ENCODE measurements at places on chromosomes 4 and X.

GRCh38 chr4:55378617-55379467 is 16.9 kb upstream of the TMEM165 start:
- DNase-seq, result no peak

DNA sequence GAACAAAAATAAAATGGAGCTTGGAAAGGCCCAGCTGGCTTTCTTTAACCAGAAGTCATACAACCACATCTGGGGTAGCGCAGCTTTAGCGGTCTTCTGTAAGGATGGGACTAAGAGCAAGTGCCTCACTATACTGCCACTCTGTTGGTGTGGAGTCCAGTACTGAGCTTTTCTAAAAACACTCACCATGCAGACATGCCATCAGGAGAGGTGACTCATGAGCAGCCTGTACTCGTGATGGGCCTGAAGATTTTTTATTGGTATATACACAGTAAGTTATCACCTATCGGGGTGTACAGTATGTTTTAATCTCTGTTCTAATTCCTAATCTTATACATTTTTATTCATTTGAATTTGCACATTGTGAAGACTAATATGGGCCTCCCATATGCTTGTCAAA is 9.6 kb downstream of the PPP3CA start:
- DNase-seq, result no peak

DNA sequence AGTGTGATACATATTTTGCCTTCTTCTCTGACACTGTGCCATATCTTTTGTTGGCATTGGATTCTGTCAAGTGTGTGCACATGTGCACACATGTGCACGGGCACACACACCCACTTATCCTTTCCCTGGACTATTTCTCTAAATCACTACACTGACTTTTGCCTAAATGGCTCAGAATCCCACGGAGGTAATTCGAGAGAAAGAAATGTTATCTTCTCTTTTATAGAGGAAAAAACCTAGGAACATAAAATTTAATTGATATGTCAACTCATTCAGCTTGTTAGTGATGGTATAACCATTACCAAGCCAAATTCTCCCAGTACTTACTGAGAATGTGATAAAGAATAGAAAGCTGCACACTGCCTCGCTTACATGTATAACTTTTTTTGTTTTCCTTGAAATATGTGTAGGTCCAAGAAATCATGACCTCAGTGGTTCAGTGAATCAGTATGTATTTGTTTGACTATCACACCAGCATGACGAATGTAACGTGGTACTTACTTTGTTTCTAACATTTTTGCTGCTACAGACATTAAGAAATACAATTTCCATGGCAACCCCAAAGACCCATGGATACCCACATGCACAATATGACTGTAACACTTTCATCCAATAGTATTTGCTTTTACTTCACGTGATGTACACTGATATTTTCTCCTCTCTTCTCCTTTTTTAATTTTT is 163.0 kb downstream of the PCDH7 start:
- no peak for DNase-seq

- no peak for DNase-seq
Observed at GRCh38 chr4:140808256-140808655, 52.1 kb upstream of the TBC1D9 start.

GRCh38 chr4:8847331-8847730 is 24.3 kb downstream of the HMX1 start:
- no peak for DNase-seq

- DNase-seq, result peak; percentile 12
Observed at GRCh38 chr4:55444827-55445226, 49.1 kb downstream of the TMEM165 start.

DNA sequence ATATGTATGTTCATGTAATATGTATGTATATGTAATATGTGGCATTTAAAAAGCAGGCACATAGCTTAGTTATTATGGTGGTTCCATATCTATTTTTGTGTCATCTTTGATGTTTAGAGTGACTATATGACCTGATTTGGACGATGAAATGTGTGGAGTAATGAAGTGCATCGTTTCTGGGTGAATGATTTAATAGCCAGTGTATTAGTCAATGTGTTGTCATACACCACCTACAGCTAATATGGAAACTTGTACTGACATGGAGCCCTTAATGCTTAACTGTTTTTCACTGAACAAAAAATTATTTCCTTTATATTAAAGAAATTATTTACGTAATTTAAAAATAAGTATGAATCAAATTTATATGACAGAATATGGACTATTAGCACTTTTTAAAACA is 292.3 kb upstream of the FSTL5 start:
- DNase-seq, result no peak

DNA sequence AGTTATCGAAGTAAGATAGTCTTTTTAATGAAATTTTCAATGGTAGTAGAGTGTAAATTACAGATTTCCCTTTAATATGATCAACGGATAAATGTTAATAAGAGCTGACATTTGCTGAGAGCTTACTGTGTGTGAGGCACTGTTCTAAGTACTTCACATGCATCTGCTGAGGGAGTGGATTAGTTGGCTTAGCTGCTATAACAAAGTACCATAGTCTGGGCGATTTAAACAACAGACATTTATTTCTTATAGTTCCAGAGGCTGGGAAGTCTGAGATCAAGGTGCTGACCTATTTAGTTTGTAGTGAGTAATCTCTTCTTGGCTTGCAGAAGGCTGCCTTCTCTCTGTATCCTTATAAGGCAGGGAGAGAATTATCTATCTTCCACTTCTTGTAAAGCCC is 174.3 kb downstream of the CEP135 start:
- no peak for DNase-seq

- DNase-seq, result no peak
Observed at GRCh38 chr4:5940470-5941203, 47.8 kb upstream of the CRMP1 start.

GRCh38 chr4:70473679-70474078 is 1.7 kb downstream of the MUC7 start:
- no peak for DNase-seq

GRCh38 chr4:8331575-8331955 is 62.0 kb downstream of the HTRA3 start:
- no peak for DNase-seq

GRCh38 chr4:137587796-137588195 is 55.5 kb upstream of the PCDH18 start:
- DNase-seq, result no peak

GRCh38 chr4:47617607-47618006 is 132.5 kb downstream of the ATP10D start:
- DNase-seq, result no peak

- DNase-seq, result peak; percentile 15
Observed at GRCh38 chr4:114384629-114385028, 214.0 kb upstream of the UGT8 start.

- no peak for DNase-seq
Observed at GRCh38 chr4:172096786-172097185, 283.6 kb downstream of the GALNTL6 start.

DNA sequence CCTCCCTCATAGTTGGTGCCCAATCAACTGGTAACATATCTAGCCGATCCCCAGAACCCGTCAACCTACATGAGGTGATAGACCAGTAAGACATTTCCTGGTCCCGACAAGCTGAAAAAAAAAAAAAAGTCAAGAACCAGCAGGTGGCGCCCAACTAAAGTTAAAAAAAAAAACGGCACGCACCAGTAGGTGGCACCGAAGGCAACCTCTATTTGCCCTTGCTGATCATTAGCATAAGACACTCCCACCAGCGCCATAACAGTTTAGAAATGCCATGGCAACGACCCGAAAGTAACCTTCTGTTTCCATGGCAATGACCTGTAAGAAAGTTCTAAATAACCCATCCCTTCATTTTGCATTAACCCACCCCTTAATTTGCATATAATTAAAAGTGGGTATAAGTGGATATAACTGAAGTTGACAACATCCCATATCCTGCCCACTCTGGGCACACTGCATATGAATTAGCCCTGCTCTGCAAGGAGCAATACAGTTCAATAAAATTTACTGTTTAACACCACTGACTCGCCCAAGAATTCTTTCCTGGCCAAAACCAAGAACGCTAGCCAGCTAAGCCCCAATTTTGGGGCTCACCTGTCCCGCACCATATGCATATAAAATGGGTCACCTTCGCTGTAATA is 83.9 kb upstream of the SPANXB1 start:
- DNase-seq, result peak; percentile 22

DNA sequence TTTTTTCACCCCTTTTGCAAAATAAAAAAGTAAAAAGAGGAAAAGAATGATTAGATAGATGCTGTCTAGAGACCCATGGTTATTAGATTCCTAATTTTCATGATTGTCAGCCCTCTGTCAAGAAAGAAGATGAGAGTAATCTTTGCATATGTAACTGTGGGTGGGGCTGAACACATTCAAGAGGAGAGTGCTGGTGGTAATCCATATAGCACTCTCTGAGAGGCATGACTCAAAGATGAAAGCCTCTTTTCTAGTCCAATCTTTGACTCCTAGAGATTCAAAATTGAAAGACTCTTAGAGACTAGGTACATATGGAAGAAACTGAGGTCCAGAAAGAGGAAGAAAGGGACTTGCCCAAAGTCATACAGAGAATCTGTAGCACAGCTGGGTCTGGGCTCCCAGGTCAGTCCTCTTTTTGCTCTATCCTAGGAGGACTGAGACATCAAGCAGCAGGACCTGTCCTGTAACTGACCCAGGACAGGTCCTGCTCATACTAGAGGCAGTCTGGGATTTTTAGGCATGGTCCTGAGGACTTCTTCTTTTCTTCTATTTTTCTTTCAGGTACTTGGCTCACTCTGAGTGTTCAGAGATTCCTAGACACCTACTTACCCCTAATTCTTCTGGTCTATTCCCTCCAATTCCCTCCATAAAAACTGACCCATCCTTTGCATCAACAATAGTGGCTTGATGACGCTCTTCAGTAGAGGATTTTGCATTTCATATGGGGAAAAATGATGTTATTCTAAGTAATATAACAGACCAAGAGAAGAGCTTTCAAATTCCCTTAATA is 23.8 kb downstream of the VSIG4 start:
- DNase-seq, result no peak

DNA sequence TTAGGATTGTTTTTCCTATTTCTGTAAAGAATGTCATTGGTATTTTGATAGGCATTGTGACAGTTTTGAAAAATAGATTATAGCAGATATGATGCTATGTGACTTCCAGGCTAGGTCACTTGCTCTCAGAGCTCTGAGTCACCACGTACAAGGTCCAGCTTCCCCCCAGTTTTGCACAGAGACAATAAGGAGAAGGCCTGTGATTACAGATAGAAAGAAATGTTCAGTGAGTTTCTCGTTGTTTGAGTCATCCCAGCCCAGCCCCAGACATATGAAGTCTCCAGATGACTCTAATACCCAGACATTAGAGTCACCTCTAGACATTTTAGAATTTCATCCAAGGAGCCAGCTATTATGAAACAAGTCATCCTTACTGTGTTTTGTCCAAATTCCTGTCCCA is 57.2 kb downstream of the MFAP3L start:
- DNase-seq, result no peak

DNA sequence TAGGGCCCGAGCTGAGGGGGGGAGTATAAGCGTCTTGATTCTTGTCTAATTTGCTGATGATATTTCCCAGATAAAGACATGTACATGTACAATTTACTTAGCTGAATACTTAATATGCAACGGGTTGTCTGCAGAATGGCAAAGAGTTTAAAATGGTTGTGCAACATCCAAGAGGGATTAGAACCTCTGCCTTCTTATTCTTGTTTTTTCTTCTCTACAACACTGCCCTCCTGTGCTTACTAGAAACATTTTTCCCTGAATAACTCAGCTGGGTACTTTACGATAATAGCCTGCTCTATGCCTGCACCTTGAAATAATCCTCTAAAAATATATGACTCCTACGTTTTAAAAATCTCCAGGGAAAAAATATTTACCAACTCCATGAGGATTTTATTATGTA is 41.8 kb downstream of the INTS12 start:
- DNase-seq, result no peak

DNA sequence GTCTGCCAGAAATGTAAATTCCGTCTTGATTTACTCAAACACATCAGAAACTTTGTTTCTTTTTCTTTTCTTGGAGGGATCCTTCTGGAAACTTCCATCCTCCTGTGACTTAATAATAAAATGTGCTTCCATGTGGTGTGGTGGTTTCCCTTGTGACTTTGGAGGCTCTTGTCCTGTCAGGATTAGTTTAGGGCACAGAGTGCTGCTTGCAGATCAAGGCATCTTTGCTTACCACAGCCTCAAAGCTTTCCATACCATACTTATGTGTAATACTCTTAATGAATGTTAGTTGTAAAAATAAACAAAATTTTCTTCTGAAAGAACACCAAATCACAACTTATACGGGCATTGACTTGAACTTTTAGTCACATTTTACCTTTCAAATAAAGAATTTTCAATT is 27.4 kb downstream of the GBA3 start:
- DNase-seq, result no peak

DNA sequence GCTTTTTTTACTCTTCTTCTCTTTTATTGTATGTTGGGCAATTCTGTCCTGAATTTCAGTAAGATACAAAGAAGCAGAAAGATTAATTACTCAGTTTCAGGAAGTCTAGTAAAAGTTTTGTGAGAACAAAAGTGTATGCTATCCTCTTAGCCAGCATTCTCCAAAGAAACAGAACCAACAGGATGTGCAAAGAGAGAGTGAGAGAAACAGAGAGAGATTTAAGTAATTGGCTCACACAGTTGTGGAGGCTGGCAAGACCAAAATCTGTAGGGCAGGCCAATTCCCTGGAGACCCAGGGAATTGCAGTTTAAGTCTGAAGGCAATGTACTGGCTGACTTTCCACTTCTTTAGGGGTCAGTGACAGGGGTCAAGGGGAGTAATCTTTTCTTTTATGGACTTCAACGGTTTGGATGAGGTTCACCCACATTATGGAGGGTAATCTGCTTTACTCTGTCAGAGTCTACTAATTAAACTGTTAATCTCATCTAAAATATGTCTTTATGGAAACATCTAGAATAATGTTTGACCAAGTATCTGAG is 59.2 kb upstream of the SLC39A8 start:
- DNase-seq, result no peak
